ENCODE measurements at places on chromosomes 2 and 18.

DNA sequence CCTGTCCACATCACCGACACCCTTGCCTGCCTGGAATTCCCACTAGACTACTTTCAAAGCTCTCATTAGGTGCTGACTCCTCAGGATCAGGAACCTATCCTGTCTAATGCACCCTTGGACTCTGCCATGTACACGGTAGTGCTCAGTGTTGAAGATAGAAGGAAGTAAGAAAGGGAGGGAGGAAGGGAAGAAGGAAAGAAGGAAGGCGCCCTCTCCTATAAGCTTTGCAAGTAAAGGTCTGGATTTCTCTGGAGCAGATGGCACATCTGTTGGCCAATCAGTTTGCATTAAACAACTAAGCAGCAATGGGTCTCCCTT, 45.3 kb downstream of the SCTR start:
- DNase-seq, result no peak

- peak; percentile 12 for DNase-seq
Measured at GRCh38 chr2:85996591-85996990, 107.8 kb upstream of the ST3GAL5 start.

DNA sequence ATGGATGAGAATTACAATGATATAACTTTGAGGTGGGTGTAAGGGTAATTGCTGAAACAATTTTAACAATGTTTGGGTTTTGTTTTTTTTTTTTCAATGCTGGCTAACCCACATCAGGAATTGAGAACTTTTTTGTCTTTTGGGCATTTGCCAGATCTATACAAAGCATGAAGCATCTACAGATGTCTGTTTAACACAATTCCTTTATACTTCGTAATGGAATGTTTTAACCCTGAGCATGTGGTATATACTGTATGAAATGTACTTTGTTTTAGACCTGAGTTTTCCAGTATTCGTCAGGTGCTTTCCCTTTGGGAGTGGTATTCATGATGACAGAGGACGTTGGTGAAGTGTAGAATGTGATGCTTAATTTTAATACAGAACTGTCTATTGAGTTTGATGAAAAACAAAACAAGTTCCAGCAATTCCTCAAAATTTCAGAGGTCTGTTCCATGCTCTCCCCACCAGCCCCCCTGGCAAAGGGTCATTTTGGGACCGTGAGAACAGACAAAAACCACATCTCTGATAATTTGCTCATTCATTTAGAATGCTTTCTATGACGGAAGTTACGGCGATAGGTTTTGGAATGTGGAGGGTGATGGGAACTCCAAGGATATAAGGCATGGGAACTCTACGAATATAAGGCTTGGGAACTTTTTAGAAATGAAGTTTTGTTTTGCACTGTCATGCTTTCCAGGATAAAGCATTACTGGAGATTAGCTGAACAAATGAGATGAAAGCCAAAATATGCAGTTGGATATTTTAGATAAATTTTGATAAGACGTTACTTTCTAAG, 14.1 kb downstream of the LIMS1 start:
- DNase-seq, result no peak

GRCh38 chr2:228247335-228247734, 65.8 kb upstream of the SPHKAP start:
- DNase-seq, result no peak

GRCh38 chr2:120871881-120872620, 136.4 kb downstream of the GLI2 start:
- no peak for DNase-seq

GRCh38 chr18:29161429-29161828, 984.5 kb upstream of the CDH2 start:
- no peak for DNase-seq

DNA sequence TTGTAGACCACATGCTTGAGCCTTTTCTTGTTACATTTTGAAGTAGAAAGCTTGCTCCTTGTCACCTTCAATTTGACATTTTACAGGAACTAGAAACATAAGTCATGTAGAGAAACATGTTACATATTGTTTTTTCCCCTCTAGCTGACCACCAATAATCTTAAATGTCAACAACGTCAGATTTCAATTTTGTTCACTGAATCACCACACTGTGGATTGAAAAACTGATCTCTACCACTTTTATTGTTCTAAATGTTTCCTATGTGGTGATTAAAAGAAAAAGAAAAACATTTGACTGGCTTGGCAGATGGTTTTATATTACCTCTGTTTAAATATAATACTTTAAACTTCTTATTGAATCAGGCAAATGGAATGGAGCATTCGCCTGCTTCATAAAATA, 87.7 kb downstream of the DSEL start:
- DNase-seq, result no peak

All from Caco-2 (cell line).